ENCODE measurements at places on chromosomes 11 and 22.
A peak's percentile ranks its signal among the peaks of the same experiment; 100 is the strongest.

GRCh38 chr11:130514316-130514715 lies 65.9 kb downstream of the ADAMTS15 start:
- DNase-seq, result no peak

- no peak for DNase-seq
Observed at GRCh38 chr11:9760193-9760575, 96.3 kb downstream of the SWAP70 start.

- no peak for DNase-seq
Observed at GRCh38 chr11:34963351-34963750, 46.9 kb downstream of the PDHX start.

- DNase-seq, result peak; percentile 24
Observed at GRCh38 chr11:62054484-62055121, 69.2 kb upstream of the INCENP start.

GRCh38 chr22:40499209-40499623 lies 128.8 kb downstream of the SGSM3 start:
- peak; percentile 13 for DNase-seq

GRCh38 chr11:116686866-116687265 lies 85.9 kb downstream of the BUD13 start:
- DNase-seq, result no peak

- no peak for DNase-seq
Observed at GRCh38 chr11:2769409-2770095, 69.8 kb upstream of the KCNQ1OT1 start.

GRCh38 chr11:82756765-82757639 lies 23.3 kb upstream of the FAM181B start:
- DNase-seq, result no peak

- DNase-seq, result no peak
Observed at GRCh38 chr22:45598596-45599217, 72.9 kb upstream of the ATXN10 start.

- no peak for DNase-seq
Observed at GRCh38 chr11:70556884-70557741, 158.8 kb downstream of the CTTN start.

DNA sequence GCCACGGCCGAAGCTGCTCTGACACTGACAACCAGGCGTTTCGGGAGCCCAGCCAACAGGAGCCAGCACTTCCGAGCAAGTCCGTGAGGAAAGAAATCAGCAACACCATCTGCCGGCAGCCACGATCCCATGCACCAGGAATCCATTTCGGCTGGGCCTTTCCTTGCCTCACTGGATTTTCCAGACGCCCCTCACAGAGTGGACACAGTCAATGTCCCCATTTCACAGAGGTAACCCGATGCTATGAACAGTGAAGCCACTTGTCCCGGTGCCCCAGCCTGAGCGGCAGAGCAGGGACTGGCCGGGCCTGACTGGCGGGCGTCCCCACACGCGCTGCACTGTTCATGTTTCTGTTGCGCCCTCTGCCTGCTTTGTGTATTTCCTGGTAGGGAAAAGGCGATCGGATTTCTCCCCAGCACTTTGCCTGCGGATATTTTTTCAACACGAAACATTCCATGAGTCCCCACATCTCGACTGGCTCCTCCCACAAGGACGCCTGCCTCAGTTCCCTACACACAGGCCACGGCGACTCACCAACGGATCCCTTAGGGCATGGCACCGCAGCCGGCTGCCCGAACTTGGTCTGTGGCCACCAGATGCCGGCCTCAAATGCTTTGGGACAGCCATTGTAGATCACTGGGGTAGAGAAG lies 55.3 kb downstream of the TRMU start:
- DNase-seq, result no peak

- DNase-seq, result no peak
Observed at GRCh38 chr11:129943036-129943435, 47.7 kb upstream of the NFRKB start.

Measured in activated CD8-positive, alpha-beta T cell treated with anti-CD3 and anti-CD28 coated beads for 36 hours (primary cell).